ENCODE measurements at places on chromosomes 7 and 10. TPM values are rescaled to one million over a fixed set of nuclear protein-coding genes. Genes with fewer than 3 reads are reported as not detected.
A peak's percentile ranks its signal among the peaks of the same experiment; 100 is the strongest.

GRCh38 chr10:43225787-43226153 lies 41.1 kb downstream of the RASGEF1A start:
- DNase-seq: peak; percentile 19

The SPDYE8 gene
- total RNA-seq: not detected

GRCh38 chr7:90769036-90769435 lies 172.9 kb downstream of the CDK14 start:
- DNase-seq: no peak

The NKX2-3 gene
- total RNA-seq: not detected

The HOXA4 gene
- 0.15 TPM for total RNA-seq

The UBE2H gene
- 121 TPM for total RNA-seq

- no peak for DNase-seq
Observed at GRCh38 chr10:129275886-129276285, 191.2 kb upstream of the MGMT start.

The TMEM26 gene
- total RNA-seq: 0.67 TPM

- DNase-seq: no peak
Observed at GRCh38 chr10:85548034-85548433, 818.6 kb downstream of the GRID1 start.

The UNCX gene
- not detected for total RNA-seq

- no peak for DNase-seq
Observed at GRCh38 chr7:22577470-22578001, 77.5 kb upstream of the STEAP1B start.

- no peak for DNase-seq
Observed at GRCh38 chr7:132709971-132710567, 133.8 kb upstream of the PLXNA4 start.

GRCh38 chr10:21337171-21337792 lies 188.2 kb downstream of the SKIDA1 start:
- no peak for DNase-seq

The PAPOLB gene
- total RNA-seq: 0.05 TPM

- DNase-seq: no peak
Observed at GRCh38 chr10:72461085-72461484, 106.4 kb upstream of the DNAJB12 start.

The GALNT17 gene
- total RNA-seq: 57.9 TPM

DNA sequence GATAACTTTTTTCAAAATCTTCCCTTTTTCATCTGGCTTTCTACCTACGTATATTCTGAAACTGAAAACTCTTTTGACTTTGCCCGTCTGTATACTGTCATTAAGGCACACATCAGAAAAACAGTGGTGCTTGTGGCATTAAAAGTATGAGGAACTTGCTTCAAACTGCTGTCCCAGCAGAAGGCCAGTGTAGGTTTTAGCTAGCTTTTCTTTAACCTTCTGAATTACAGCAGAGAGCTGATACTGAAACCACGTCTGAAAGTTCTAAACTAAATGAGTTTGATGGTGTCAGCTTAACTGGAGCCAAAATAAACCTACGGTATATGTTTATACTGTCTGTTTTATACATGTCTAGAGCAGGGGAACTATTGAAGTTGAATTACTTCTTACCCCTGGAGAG lies 283.4 kb downstream of the TFEC start:
- DNase-seq: no peak

DNA sequence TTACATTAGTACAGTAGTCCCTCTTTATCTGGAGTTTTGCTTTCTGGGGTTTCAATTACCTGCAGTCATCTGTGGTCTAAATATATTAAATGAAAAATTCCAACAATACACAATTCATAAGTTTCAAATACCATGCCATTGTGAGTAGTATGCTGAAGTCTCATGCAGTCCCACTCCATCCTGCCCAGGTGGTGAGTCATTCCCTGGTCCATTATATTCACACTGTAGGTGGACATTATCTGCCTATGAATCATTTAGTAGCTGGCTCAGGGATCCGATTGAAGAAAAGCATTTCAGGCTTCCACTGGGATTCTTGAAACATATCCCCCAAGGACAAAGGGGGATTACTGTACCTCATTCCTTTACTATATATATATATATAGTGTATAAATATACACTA lies 298.2 kb upstream of the GALNT17 start:
- no peak for DNase-seq

GRCh38 chr7:132536654-132537395 lies 39.4 kb downstream of the PLXNA4 start:
- no peak for DNase-seq

The CHCHD3 gene
- total RNA-seq: 204 TPM

GRCh38 chr7:107854989-107855388 lies 36.0 kb upstream of the DLD start:
- no peak for DNase-seq

DNA sequence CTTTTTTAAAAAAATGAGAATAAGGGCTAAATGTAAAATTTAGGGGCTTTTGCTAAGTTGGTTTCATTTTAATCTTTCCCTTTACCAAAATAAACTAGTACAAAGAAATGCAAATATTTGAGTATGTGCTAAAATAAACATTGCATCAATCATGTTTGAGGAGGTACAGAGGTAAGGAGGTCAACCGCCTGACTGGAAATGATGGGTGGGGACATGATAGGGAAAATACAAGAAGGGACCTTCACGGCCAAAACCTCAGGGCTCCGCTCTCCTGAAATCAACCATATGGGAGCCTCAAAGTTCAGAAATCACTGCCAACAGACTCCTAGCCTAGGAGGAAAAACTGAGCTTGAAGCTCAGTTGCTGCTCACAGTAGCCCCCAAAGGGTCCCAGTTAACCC lies 207.6 kb downstream of the AHR start:
- no peak for DNase-seq

DNA sequence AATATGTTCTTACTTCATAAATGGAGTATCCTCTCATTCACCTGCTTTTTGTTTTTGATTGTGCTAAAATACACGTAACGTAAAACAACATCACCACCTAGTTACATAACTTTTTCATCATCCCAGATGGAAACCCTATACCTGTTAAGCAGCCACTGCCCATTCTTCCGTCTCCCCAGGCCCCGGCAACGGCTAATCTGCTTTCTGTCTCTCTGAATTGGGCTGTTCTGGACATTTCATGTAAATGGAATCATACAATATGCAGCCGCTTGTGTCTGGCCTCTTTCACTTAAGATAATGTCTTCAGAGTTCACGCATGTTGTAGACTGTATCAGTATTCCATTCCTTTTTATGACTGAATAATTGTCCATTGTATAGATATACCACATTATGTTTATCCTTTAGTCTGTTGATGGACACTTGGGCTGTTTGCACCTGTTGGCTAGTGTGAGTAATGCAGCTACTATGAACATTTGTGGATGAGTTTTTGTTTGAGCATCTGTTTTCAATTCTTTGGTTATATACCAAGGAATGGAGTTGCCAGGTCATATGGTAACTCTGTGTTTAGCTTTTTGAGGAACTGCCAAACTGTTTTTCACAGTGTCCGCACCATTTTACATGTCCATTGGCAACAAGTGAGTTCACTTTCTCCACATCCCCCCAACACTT lies 14.1 kb upstream of the SUN1 start:
- no peak for DNase-seq

DNA sequence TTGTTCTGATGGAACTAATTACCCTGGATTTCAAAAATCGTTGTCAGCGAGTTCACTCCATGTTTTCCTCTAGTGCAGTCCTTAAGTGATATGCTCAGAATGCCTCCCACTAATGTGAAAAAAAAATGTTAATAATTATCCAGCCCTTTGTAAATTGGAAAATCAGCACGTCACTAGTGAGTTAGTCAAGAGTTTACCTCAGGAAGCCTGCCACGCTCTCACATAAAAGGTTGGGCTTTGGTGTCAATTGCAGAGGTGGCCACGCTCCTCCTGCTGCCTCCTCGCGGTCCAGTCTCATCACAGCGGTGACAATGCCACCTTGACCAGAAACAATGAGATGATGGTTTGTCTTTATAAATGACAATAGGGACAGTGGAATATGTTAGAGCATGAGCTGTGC lies 22.5 kb downstream of the UPP1 start:
- no peak for DNase-seq

- no peak for DNase-seq
Observed at GRCh38 chr7:115005953-115006352, 84.1 kb downstream of the MDFIC start.

- no peak for DNase-seq
Observed at GRCh38 chr10:38043516-38043915, 33.0 kb downstream of the ZNF33A start.

GRCh38 chr10:102341038-102341688 lies 54.3 kb upstream of the NFKB2 start:
- no peak for DNase-seq

The ANKRD2 gene
- total RNA-seq: 318 TPM

GRCh38 chr7:100190048-100190711 lies 12.5 kb downstream of the STAG3 start:
- DNase-seq: no peak

GRCh38 chr7:82091126-82091684 lies 321.4 kb upstream of the HGF start:
- no peak for DNase-seq

DNA sequence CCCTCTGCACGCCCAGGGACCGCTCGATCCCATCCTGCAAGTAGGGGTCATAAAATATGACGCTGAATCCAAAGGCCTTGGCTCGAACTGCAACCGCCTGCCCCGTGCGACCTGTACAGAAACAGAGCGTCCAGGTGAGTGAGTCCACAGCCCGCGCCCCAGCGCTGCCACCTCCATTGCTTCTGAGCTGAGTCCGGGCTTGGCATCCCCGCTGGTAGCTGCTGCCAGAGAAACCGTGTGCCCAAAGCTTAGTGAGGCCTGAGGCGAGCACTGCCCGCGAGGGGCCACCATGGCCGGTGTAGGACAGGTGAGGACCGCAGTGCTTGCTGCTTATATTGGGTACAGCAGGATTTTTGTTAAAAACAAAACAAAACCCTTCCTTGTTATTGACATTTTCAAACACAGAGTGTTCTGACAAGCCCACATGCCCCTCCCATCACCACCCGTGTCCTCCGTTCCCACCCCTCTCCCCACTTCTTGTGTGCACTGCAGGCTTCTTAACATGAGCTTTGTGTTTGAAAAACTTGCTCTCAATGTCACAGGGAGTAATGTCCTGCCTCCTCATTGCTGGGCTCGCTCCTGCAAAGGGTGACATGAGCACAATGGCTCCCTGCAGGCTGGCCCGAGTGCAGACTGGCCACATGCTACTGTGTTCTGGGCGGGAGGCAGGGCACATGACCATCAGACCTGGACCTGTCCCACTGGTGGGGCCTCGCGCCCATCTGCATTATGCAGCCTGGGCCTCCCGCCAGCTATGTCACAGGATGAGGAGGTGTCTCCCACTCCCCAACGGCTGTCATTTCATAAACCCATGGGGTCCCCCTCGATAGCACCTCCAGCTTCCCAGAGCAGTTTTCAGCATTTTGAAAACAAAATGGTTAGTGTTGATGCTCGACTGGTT lies 52.9 kb downstream of the ZRANB1 start:
- DNase-seq: no peak

The PLEKHS1 gene
- not detected for total RNA-seq

DNA sequence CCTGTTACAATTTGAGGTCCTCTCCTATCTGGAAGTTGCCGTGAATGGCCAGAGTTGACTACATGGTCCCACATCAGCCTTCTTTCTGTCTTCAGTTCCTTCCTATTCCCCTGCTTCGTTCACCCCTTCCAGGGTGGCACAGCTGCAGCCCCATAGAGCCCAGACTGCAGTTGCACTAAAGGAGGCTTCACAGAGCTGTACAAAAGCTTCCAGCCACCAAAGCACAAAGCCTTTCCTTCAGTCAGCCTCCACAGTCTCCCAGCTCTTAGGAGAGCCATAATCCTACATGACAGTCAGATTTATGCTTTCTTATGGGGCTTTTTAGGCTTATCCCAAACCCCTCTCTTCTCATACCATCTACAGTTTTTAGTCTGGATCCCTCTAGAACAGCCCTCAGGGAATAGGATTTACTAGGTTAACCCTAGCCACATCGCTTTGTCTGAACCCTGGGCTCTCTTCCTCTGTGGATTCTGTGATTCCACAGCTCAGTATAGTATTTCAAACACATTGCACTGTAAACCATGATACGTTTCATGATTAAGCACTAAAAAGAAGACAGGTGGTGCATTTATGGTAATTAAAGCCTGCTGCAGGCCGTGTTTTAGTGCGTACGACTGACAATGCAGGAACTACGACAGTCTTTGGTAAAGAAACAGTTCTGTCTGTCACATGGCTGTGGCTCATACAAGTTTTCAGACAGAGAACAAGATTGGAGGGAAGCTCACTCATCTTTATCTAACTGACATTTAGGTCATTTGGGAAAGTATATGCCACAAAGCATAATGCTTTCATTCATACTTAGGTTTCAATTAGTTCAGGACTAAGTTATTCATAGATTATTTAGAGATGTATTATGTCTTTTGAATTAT lies 208.3 kb upstream of the KMT2E start:
- no peak for DNase-seq

The SPDYE9 gene
- total RNA-seq: not detected

The ITPRID1 gene
- total RNA-seq: not detected

- DNase-seq: no peak
Observed at GRCh38 chr7:134761266-134761665, 18.2 kb upstream of the CALD1 start.

DNA sequence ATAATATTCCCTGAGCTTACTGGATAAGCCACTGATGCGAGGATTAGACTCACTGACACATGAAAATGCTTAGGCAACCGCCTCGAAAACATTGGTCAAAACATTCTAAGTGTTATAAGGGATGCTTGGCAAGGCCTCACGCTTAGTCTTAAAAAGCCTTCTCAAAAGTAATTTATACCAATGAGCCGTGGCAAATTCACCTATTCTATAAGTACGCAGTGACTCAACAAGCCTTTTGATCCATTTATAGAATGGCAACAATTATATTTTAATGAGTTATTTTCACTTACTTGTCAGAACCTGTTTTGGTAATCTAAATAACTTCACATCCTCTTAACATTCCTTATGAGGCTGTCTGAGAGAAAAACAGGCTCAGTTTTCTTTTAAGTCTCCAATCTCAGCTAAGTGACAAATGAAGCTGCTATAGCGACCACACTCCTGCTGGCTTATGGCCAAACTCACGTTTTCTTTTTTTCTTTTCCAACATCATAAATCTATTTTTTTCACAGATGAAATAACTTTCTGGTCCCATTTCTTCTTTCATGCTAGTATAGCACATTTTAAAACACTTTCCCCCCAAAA lies 121.2 kb upstream of the AFAP1L2 start:
- no peak for DNase-seq

DNA sequence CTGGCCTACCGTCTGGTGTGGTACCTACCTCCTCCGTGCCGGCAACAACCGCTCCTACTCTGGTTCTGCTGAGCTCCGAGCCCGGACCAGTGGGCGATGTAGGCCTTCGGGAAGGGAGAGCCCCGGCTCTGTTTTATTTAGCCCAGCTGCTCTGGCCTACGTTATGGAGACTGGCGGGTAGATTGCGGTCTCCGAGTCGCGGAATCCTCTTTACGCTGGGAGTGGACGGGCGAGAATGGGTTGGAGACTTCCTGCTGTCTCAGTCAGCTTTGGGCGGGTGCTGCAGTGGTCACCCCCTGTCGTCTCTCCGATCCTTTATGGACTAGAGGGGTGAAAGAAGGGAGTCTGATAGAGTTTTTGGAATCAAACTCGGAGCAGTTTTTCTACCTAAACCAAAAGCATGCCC lies 406 bp downstream of the CBLL1 start:
- DNase-seq: no peak
